ENCODE measurements at places on chromosomes 7 and 10.

GRCh38 chr10:21534604-21535493, 817 bp downstream of the MLLT10 start:
- no peak for DNase-seq

- no peak for DNase-seq
Observed at GRCh38 chr10:44125879-44126278, 259.0 kb downstream of the CXCL12 start.

DNA sequence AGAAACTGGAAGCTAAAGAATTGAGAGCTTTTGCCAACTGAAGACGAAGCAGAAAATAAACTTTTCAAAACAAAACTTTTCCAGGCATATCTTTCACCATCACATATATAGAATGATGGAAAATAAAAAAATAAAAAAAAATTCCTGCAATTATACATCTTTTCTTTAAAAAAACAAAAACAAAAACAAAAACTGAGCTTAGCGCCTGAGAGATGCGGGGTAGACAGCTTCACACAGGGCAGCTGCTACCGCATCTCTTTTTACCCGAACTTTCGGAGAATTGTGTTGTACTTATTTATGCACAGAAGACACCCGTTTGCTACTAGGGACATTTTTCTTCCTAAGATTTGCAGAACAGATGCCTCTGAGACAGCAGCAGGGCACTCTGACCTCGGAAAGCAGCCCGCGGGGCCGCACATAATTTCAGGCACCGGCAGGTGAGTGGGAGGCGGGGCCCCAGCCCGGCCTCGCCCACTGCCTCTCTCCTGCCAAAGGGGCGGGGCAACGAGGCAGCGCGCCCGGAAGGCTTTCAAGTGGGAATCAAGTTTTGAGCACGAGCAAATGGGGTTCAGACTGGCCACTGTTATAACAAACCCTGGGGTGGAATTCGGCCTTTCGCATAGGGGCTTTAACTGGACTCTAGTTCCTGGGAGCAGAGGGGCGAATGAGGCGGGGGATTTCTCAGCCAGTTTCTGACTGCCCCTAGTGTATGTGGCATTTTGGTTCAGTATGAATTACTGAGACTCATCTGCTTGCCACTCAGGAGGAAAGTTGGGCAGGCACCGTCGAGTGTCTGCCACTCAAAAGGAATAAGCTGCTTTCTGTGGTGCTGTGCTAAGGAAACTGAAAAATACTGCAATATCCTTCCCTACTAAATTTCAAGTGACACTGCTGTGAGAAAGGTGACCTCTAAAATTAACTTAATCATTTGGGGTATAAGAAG, 18.5 kb upstream of the FAM133B start:
- no peak for DNase-seq

DNA sequence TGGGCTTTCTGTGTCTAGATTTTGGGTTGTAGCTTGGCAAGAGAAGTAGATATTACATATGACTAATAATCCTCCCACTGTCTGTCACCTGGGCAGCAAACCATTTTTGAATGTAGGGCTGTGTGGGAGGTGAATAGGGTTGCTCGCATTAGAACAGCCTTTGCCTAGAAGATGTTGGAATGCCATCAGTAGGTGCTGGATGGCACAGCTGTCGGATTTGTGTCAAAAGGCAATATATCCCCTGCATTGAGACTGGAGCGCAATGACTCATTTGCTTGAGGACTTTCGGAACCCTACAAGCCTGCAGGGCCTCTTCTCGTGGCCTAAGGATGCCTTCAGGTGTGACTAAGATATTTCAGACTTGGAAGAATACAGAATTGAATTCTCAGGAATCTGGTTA, 323.8 kb downstream of the GPR158 start:
- no peak for DNase-seq

DNA sequence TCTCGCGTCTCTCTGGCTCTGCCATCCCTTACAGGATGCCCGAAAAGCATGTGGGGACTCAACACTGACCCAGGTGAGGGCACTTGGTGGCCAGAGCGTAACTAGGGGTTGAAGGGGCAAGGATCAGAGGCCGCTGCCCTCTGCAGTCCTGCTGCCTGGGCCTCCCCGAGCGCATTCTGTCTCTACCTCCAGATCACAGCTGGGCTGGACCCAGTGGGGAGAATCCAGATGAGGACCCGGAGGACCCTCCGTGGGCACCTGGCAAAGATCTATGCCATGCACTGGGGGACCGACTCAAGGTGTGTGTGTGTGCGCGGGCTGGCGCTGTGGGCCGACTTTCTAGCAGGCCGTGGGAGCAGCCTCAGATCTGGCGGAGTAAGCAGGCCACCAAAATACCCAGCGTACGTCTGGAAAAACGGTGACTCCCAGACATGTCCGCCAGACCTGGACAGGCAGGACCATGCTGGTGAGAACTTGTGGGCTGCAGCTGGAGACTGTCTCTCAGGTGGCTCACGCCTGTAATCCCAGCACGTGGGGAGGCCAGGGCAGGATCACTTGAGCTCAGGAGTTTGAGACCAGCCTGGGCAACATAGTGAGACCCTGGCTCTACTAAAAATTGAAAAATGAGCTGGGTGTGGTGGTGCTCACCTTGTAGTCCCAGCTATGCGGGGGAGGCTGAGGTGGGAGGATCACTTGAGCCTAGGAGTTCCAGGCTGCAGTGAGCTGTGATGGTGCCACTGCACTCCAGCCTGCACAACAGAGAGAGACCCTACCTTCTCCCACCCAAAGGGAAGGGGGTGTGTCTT, 3.2 kb downstream of the GNB2 start:
- no peak for DNase-seq

DNA sequence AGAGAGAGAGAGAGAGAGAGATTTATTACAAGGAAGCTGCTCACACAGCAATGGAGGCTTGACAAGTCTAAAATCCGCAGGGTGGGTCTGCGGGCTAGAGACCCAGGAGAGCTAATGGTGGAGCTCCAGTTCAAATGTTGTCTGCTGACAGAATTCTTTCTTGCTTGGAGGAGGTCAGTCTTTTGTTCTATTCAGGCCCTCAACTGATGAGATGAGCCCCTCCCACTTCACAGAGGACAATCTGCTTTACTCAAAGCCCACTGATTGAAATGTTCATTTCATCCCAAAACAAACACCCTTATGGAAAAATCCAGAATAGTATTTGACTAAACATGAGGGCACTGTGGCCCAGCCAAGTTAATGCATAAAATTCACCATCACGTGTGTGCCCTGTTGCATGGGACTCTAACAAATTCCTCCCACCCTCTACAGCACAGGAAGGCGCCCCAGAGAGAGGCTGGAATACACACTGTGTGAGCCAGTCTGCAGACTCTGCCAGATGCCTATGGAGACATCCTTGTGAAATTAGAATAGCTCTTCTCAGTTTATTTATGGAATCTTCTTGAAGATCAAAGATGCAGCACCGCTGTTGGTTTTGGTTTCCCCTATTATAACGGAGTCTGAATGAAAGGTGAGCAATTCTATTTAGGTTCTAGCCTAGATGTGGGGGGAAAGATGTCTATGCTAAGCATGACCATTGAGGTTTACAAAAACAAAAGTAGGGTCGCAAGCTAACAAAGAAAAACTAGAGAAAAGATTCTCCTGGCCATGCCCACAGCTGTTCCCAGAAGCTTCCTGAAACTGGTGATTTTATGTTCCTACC, 123.0 kb upstream of the SFMBT2 start:
- DNase-seq, result no peak

- DNase-seq, result no peak
Observed at GRCh38 chr10:109898666-109899355, 24.5 kb downstream of the XPNPEP1 start.

DNA sequence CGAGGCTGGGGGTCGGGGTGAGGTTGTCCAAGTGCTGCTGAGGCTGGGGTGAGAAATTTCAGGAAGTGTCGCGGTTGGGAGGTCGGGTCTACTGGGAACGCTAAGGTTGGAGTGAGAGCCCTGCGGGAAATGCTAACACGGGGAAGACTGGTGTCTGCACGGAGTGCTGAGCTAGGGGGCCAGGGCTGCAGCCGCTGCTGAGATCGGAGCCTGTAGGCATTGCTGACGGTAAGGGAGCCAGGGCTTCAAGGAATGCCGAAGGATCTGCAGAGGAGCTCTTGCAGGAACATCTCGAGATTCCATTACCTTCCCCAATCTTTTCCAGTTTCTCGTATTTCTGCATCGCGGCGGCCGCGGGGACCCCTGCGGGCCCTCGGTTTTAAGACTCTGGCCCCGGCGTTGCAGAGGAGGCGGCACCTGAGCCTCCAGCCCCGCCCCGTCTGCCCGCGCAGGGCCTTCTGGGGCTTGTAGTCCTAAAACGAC, at the start of gene CDK5:
CDK5 (minus strand) TSS at position 392 of the 483 bp plus-strand sequence; CDS start at position 343, 49 bp downstream.
- no peak for DNase-seq

DNA sequence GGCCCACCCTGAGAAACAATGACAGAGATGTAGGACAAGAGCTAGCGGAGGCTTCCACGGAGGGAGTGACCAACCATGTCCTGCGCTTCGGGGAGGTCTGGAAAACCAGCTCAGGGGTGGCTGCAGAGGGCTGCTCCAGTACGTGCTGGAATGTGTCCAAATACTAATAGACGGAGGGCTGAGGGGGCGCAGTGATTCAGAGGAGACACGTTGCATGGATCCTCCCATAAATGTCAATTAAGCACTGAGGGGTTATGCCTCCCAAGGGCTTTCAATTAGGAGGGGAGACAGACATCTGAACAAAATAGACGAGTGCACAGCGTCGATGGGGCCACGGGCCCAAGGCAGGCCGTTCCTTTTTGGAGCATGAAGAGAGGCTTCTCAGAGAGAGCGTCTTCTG, 51.0 kb upstream of the NPS start:
- no peak for DNase-seq

DNA sequence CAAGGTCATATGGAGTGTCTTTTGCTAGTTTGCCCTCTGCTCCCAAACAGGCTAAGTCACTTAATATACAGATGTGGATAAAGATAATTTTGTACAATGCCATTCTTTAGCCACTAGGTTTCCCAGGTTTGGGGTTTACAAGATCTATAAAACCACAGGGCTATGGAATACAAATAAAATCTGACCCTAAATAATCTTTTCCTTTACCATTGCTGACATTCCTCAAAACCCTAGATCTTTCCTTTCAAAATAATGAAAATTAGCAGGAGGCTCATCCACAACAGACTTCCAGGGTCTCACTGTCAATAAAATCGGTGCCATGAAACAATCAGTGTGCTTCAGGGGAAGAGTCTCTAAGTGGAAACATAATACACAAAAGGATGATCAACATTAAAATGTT, 148.4 kb downstream of the CPEB3 start:
- no peak for DNase-seq

- DNase-seq, result no peak
Observed at GRCh38 chr7:123148813-123149212, 51.0 kb downstream of the SLC13A1 start.

GRCh38 chr7:66847879-66848790, 72.9 kb upstream of the TMEM248 start:
- DNase-seq, result no peak

GRCh38 chr10:83580373-83581012, 558.8 kb upstream of the GHITM start:
- DNase-seq, result no peak

- no peak for DNase-seq
Observed at GRCh38 chr7:17524746-17525145, 226.3 kb downstream of the AHR start.

DNA sequence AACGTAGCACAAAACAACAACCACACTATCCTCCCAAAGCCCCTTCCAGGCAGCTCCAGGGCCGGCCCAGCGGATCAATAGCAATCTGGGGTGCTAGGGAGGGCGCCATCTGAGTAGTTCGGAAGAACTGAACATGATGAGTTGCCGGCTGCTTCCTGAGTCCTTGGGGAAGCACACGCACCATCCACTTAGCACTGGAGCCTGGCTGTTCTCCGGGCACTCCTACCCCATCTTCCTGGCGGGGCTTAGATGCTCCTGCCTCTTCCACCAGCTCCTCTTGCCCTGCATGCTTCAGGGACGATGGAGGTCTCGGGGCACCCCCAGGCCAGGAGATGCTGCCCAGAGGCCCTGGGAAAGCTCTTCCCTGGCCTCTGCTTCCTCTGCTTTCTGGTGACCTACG, at the start of gene KCNK18:
KCNK18 (plus strand) TSS at position 301 of the 400 bp plus-strand sequence; CDS start at position 301, 0 bp downstream.
- DNase-seq, result no peak

- no peak for DNase-seq
Observed at GRCh38 chr7:40327873-40328272, 193.1 kb downstream of the SUGCT start.

DNA sequence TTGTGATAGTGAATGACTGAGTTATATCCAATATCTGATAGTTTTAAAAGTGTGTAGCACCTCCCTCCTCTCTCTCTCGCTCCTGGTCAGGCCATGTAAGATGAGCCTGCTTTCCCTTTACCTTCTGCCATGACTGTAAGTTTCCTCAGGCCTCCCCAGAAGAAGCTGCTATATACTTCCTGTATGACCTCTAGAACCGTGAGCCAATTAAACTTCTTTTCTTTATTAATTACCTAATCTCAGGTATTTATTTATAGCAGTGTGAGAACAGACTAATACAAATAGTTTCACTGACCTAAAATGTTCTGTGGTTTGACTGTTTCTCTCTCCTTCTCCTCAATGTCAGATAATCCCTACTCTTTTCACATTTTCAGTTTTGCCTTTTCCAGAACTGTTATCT, 321.3 kb upstream of the MBL2 start:
- DNase-seq, result no peak

DNA sequence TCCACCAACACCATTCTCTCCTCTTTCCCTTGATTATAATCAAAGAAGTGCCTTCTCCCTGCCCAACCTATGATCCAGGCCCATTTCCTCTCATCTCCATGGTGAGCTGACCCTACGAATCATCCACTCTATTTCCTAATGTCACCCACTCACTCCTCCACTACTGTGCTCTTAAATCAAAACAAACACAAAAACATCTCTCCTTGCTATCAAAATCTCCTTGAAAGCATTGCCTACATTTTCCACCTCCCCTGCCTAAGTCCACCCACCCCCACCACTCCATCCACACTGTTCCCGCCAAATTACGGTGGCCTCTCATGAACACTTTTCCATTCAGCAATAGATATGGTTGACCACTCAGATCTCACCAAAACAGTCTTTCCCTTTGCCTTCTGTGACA, 5.3 kb downstream of the DYDC1 start:
- DNase-seq, result no peak

DNA sequence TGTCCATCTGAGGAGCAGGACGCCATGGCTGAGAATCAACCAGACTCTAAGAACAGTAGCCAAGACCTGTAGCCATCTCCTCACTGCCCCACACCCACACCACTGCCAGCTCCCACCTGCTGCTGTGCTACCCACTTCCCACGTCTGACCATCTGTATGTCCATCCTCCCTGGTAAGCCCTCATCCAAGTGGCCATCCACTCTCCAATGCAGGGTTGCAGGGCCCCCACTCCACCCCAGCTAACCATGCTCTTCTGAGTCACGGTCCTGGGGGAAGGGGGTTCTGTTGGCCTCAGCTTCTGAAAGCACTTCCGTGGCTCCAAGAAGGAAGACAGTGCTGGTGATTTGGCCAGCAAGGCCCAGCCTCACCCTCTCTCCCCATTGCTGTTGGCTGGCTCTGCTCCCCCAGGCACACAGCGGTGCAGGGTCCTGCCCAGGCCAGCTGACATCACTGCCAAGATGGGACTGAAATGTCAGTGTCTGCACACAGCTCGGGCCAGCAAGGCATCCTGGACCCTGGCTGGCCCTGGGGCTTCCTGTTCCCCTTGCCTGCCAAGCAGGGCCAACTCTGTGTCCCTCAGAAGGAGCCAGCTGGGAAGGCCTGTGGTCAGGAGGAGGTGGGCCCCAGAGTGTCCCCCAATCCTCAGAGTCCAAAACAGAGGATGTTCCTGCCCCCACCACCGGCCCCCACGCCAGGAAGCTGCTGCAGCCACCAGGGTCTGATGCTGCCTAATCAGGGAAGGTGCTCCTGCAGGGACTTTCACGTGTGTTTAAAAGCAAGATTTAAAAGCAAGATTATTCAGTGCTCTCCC, 17.5 kb downstream of the RASGEF1A start:
- no peak for DNase-seq

- no peak for DNase-seq
Observed at GRCh38 chr10:85868627-85869499, 497.7 kb downstream of the GRID1 start.

GRCh38 chr10:101763141-101763846, 12.6 kb downstream of the FGF8 start:
- DNase-seq, result no peak

Data from stimulated activated CD4-positive, alpha-beta T cell treated with anti-CD3 and anti-CD28 coated beads, Interleukin-12 subunit alpha, Interleukin-12 subunit beta, amount 100 ng/mL, for 24 hours (primary cell).